ENCODE measurements at places on chromosomes 16 and 17.

GRCh38 chr16:70430667-70431536 lies 8.0 kb downstream of the ST3GAL2 start:
- DNase-seq, result no peak

GRCh38 chr17:32261936-32262510 lies 3.6 kb upstream of the RHBDL3 start:
- DNase-seq, result no peak

DNA sequence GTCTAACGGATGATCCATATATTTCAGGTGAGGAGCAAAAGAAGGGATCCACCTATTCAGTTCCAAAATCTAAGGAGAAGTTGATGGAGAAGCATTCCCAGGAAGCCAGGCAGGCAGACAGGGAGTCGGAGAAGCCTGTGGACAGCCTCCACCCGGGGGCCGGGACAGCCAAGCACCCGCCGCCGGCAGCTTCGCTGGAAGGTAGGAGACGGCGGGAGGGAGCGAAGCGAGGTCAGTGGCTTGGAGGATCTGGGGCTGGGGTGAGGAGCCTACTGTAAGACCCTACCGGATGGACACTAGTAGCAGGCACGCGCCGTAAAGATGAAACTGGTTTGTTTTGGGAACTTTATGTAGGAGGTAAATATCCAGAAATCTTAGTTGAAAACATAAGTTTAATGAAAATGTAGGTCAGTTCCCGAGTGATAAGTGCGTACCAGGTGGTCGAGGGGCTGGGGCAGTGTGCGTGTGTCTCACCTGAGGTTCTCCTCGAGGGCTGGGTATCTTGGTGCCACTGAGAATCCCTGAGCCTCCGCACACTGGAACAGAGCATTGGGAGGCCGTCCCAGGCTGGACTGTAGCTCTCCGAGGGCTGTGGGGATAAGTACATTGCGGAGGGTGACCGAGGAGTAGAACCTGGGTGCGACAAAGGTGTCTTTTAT lies 714 bp downstream of the SPATA33 start:
- no peak for DNase-seq

GRCh38 chr17:59221159-59221847 lies 992 bp downstream of the GDPD1 start:
- DNase-seq, result no peak

DNA sequence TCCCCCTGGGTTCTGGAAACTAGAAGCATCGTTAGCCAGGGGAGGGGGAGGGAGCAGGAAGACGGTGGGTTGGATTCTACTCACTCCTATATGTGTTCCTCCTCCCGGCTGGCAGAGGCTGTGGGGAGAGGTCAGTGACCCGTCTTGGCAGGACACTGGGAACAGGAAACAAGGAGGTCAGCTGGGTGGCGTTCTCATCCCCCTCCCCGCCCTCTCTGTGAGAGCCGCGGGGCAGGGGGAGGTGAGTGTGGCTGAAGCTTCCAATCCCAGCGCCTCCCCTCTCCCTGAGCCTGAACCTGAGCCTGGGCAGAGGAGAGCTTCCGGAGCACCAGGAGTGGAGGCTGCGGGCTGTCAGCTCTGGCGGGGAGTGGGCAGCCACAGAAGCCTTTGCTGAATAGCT lies 12.5 kb downstream of the GPRC5C start:
- DNase-seq, result no peak

- DNase-seq, result no peak
Observed at GRCh38 chr17:3534881-3535252, 22.7 kb downstream of the TRPV3 start.

DNA sequence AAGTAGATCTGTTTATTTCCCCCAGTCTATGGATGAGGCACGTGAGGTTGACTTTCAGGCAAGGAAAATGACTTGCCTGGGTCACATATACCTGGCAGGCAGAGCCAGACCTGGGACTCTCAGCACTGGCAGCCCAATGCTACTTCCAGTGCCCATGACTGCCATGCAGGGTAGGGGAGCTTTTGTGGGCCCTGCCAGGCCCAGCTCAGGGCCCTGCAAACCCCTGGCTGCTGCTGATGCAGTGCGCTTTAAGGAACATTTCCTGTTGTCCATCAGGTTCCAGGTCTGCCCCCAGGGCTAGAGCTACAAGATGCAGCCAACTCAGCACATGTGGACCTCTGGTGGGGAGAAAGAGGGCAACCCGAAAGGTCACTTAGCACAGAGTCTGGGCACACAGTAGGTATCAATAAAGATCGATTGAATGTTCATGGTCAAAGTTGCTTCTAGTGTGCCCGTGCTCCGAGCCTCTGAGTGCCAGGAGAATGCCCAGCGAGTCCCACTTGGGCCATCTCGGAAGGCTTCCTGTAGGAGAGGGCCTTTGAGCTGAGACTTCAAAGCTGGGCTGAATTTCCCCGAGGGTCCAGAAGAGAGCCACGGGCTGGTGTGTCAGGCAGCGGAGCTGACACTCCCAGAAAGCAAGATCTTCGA lies 513 bp upstream of the TBX21 start:
- DNase-seq, result no peak

DNA sequence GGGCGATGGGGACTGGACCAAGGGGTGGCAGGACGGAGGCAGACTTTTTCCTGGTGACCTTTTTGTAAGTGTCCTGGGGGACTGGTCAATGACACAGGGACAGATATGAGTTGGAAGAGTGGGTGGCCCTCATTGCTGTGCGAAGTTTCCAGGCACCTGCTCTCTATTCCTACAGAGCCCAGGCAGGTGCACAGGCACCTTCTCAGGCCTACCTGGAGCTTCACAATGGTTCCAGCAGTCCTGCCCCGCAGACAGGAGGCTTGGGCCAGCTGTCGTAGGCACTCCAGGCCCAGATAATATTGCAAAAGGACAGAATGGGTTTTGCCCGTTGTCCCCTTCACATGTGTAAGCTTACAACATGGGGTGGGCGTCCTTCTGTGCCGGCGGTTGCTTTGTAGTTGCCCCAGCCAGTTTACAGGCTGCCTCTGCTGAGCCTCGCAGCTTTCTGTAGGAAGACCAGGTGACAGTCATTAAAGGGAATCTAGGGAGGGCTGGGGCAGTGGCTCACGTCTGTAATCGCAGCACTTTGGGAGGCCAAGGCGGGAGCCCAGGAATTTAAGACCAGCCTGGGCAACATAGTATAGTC lies 84.3 kb downstream of the ARHGAP23 start:
- no peak for DNase-seq

DNA sequence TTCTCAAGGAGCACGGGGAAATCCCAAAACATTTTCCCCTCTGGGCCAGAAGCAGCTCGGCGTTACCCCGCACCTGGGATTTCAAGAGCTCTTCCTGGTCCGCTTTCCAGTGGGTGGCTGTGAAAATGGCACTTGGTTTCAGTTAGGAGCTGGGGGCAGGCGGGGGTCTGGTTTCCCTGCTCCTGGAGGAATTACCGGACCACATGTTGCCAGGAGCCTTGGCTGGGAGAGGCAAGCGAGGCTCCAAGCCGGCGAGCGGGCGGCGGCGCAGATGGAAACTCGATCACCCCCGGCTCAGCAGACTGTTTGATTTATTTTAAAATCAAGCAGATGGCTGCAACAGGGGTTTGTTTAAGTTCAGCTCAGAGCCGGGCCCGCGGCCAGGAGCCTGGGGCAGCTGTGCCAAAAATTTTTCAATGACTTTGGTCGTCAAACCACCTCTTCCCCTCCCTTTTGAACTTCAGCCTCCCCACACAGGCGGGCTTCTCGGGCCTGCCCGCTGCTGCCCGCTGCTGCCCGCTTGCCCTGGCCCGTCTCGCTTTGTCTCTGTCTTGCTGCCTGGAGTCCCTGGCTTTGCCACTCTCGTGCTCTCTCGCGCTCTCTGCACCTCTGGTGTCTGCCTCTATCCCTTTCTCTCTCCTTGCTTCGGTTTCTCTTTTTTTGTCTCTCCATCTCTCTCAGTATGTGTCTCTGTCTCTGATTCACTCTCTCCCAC lies 108.0 kb upstream of the CIBAR2 start:
- peak; percentile 85 for DNase-seq

GRCh38 chr16:11401161-11402050 lies 56.1 kb downstream of the RMI2 start:
- no peak for DNase-seq

Measured in AG09319 (cell line).